Ureter (tissue), 1 donor: ENCODE measurements at places on chromosomes 1 and 21. TPM values are rescaled to one million over a fixed set of nuclear protein-coding genes. Genes with fewer than 3 reads are reported as not detected.

DNA sequence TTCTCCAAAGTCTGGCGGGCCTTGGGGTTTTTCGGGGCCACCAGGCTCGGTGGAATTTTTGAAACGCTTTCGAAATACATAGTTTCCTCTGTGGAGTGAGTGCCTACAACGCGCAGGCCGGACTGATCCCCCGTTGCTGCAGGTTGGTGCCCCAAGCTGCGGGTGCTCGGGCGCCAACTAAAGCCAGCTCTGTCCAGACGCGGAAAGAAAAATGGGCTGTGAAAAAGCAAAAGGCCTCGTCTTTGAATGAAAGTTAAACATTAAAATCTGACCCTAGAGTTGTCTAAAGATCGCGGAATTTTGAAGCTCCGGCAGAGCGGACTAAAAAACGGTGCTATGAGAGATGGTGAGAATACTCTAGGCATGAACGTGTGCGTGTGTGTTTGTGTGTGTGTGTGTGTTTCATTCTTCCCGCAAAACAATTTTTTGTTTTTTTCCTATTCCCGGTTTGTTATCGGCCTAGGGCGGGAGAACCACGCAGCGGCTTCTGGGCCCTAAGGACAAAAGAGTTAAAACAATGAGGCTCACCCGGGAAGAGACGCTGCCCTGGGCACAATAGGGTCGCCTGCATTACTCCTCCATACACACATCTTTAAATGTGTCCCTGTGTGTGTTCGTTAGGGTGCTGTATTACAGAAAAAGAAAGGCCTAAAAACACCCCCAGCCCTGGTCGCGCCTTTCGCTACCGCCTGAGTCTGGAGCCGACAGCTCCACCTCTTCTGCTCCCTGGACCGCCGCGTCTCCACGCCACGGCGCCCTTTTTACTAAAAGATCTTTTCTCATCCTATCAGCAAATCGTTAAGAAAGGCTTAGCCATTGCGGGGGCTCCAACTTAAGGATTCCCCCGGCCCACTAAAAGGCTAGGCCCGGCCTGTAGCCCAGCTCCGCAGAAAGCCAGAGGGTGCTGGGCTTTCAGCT is 3.2 kb downstream of the TBX15 start:
- no peak for DNase-seq

CSF3R gene
- 13.7 TPM for total RNA-seq

DNA sequence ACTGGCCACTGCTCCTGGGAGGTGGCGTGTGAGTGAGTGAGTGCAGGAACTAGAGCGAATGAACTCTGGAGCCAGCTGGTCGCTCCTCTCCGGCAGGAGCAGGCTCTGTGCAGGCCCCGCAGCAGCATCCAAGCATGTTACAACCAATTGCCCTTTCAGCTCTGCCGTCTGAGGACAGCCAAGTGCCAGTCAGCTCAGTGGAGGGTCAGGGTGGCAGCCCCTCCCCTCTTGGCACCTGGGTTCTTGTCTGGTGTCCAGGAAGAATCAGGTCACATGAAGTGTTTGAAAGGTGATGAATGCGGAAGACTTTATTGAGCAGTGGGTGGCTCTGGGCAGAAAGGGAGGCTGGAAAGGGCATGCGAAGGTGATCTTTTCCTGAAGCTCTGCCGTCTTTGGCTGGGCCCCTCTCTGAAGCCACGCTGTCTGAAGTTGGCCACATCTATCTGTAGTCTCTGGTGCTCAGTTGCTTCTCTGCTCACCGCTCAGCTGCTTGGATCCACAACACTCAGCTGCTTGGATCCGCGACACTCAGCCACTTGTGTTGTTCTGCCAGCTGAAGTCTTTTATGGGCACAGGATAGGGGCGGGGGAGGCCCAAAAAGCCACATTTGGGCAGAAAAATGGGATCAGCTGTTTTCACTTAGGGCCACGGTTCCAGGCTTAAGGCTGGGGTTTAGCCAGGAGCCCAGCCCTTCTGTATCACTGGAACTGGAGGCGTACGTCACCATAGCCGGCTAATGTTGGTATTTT is 139.8 kb downstream of the ADSS2 start:
- DNase-seq = no peak

RNU1-2 gene
- 1,626 TPM for total RNA-seq

DNA sequence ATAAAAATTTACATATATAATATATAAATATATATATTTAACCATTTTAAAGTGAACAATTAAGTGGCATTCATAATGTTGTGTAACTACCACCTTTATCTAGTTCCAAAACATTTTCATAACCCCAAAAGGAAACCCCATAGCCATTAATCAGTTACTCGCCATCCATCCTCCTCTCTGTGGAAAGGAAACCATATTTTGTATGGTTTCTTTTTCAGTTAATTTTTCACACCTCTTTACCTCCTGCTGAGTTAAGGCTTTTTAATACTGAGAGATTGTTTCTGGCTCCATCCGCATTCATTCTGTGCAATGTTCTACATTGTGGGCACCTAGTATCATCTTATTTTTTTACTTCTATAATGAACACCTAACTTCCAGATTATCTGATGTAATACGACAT is 512.1 kb downstream of the LMO4 start:
- no peak for DNase-seq

OR2T33 gene
- not detected for total RNA-seq

GRCh38 chr21:44583800-44584147 is 3.4 kb upstream of the KRTAP10-5 start:
- DNase-seq = no peak

AKR7A3 gene
- 1.8 TPM for total RNA-seq

DNA sequence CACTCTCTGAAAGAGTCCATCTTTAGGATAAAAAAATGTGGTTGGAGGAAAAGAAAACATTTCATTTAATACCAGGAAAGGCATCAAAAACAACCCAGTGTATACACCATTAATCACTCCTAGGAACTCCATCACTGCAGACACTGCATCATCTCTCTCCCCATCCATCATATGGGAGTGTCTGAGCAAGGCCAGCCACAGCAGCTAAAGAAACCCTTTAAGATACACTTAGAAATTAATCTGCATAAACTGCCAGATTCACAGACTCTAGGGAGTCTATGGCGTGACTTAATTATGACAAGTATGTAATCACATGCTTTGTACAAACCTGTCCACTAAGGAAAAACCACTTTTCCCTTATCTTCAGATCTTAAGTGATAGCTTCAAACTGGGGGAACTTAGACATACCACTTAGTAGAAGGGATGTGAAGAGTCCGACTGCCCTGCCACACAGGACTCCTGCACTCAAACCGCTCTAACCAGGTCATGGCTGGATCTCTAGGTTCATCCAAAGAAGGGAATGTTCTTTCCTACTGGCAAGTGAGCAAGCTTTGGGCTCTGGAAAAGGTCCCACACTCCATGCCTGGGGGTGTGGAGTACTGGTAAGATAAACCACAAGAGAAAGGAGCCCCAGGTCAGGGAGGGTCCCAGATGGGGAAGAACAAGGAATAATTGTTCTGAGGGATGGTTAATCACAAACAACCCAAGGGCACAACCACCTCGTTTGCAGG is 61.0 kb upstream of the C8B start:
- DNase-seq = no peak

CCDC181 gene
- 1.9 TPM for total RNA-seq

GRCh38 chr1:78388275-78388674 is 102.5 kb upstream of the PTGFR start:
- DNase-seq = no peak

DNA sequence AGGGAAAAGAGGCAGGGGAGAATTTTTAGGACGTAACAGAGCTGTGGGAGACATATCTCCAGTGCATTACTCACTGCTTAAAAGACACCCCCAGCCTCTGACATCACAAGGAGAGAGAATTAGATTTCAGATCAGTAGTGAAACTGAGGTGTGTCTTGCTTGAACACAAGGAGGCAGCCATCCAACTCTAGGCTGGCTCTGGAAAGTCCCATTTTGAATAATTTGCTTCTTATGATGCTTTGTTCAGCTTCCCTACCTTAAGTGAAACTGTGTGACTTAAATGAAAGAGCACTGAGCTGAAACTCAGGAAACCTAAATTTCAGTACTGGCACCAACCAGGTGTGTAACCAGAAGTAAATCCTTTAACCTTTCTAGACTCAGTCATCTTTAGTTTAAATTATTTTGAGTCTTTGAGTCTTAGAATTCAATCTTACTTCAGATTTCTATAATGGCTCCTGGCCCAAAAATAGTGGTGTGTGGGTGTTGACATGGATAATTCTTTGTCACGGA is 251.6 kb upstream of the SGIP1 start:
- DNase-seq = no peak

COL24A1 gene
- total RNA-seq = 5.8 TPM

- DNase-seq = no peak
Measured at GRCh38 chr1:168970926-168971659, 135.4 kb upstream of the ATP1B1 start.

DNA sequence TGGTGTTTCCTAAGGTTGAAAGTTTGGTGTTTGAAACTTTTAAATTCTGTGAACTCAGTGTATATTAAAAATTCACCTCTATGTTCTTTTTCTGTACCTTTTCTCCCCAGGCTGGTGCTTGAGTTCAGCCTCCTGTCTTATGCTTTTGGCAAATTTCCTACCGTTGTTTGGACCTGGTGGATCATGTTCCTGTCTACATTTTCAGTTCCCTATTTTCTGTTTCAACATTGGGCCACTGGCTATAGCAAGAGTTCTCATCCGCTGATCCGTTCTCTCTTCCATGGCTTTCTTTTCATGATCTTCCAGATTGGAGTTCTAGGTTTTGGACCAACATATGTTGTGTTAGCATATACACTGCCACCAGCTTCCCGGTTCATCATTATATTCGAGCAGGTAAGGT is 24.9 kb upstream of the AXDND1 start:
- DNase-seq = no peak

- no peak for DNase-seq
Measured at GRCh38 chr1:119713039-119713748, 1.5 kb downstream of the PHGDH start.

DNA sequence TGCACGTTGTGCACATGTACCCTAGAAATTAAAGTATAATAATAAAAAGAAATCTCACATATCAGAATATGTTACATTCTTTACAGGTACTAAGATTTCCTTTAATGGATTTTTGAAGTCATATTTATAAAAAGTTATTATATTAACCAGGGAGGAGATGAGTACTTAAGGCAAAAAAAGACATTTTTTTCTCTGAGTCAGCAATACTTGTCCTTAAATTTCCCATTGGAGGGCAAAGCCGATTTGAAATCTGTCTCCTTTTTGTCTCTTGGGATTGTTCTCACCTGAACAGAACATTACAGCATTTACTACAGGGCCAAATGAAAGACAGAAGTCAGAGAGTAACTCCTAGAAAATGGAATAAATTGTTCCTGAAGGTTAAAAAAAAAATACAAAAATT is 26.3 kb upstream of the SLC16A1 start:
- no peak for DNase-seq

DNA sequence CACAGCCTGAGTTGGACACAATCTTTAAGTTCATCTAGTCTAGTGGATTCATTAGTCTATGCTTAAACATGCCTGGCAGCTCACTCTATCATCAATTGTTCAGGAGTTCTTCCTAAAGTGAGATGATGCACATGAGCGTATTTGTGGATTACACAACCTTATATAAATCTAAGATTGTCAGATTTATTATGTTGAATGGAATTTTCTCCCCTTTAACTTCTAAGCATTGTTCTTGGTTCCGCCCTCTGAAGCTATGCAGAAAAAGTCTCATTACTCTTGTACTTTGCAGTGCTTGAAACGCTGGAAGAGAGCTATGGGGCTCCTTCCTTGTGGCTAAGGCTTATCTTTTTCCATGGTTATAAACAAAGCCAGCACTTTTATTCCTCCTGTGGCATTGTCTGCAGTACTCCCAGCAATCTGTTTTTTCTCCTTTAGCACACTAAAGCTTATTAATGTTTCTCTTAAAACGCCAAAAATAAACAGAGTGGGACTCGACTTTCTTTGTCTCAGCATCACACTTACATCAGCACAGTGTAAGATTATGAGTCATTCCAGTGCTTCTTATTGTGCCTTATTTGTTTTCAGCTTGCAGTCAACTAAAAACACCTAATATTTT is 316.8 kb upstream of the CAMK1G start:
- no peak for DNase-seq

BRDT gene
- not detected for total RNA-seq

DNA sequence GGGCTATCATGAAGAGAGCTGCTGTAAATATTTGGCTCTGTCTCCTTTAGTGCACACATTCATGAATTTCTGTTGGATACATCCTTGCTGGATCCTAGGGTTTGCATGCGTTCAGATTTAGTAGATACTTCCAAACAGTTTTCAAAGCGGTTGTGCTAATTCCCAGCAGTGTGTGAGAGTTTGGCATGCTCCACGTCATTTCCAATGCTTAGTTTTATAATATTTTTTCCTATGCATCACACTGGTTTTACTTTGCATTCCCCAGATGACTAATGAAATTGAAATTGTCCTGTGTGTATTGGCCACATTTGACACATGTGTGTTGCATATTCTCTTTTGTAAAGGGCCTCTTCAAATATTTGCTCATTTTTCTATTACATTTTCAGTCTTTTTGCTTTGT is 18.5 kb upstream of the AADACL3 start:
- DNase-seq = no peak

CFAP74 gene
- 0.83 TPM for total RNA-seq

DNA sequence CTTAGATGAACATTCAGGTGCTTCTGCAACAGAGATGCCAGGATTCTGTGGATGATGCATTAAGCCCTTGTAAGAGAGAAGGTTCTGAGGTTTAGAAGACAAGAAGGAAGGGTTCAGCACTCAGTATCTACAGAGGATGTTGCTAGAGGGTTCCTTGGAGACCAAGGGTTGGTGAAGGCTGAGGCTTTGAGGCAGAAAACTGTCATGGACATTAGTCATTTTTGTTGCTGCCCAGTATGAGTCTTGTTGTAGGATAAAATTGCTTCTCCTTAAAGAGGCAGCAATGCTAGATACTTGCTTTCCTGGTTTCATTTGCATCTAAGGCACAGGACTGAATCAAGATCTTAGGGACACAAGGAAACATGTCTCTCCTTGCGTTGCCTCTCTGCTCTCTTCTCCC is 319.4 kb upstream of the NFIA start:
- no peak for DNase-seq

ZNF644 gene
- 84.9 TPM for total RNA-seq

DNA sequence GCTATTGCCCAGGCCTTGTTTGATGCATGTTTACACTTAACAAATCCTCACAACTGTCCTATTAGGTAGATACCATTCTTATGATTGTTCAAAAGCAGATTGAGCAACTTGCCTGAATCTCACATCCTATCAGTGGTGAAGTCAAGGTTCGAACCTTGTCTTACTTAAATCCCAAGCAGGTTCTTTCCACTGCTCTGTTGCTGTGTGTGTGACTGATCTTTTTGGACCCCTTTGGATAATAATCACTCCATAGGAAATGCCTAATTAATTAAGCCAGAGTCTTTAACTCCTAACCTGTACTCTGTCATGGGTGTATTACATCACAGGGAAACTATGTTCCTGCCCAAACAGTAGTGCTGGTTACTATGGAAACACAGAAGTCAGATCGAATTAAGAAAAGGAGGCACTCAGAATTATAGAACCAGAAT is 84.2 kb downstream of the SPATA46 start:
- DNase-seq = no peak

GRCh38 chr1:246113555-246114095 is 393.5 kb downstream of the SMYD3 start:
- DNase-seq = no peak

DNA sequence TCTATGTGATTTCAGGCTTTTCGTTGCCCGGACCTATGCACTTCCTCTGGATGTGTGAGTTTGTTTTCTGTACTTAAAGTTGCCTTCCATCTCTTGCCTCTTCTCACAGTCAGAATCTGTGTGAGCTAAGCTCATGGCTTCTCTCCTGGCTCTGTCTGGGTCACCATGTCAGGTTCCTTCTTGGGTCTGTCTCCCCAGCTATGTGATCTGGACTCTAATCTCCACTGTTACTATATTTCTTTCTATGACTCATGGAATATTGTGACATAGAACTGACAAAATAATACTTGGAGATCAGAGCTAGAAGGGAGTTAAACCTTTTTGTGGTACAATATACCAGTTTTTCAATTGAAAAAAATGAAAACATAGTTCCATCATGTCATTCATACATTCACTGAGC is 172.7 kb upstream of the FGGY start:
- DNase-seq = no peak
